ENCODE measurements at places on chromosomes 3 and 15.

- DNase-seq: no peak
Measured at GRCh38 chr3:130787422-130788068, 40.9 kb upstream of the PIK3R4 start.

GRCh38 chr3:42290966-42291714 is 25.2 kb upstream of the CCK start:
- DNase-seq: no peak

- DNase-seq: peak; percentile 47
Measured at GRCh38 chr3:153614563-153614962, 452.5 kb downstream of the RAP2B start.

- DNase-seq: no peak
Measured at GRCh38 chr3:25471081-25471768, 43.2 kb downstream of the RARB start.

DNA sequence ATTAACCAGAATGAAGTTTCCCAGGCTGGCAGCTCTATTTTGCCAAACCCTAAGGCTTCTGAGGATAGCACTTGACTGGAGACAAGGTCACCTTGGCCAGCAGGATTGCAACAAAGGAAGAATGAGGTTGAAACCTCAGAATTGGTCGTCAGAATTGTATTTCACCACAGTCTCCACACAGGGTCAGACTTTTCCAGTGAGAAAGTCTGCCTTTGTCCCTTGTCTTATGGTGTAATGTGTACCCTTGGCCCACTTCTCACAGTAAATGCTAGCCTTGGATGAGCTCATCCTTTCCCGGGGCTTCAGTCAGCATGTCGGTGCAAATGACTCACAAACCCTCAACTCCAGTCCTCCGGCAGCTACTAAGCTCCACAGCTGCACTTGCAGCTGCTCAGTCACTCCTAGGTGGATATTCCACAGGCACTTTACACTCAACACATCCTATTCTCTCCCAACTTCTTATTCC is 19.7 kb downstream of the SSR3 start:
- DNase-seq: peak; percentile 99

DNA sequence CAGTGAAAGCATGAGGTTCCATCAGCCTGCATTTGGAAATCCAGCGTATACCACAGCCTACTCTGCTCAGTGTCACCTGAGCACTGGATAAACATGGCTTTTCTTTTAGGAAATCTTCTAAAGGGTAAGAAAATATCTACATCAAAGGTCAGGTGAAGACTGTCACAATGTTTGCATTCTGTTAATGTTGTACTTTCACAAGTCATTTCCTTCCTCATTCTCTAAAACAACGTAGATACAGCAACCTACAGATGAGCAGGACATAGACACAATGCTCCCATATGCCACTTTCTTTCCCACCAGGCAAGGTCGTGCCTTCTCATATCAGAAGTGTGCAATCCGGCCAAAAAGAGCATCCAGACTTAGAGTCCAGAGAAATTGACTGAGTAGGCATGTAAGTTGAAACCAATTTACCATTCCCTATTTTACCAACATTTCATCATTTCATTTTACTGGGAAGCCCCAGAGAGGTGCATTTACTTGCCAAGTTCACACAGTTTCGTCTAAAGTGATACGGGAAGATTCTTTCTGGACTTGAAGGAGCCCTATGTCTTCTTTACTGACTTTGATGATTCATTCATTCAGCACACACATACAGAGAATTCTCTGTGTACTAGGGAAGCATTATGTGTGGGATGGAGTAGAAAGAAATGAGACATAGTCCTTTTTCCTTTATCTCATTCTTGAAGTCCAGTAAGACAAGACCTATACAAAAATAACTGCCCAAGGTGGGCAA is 30.6 kb upstream of the LPP start:
- DNase-seq: no peak

GRCh38 chr3:105956306-105956705 is 87.5 kb upstream of the CBLB start:
- no peak for DNase-seq

- DNase-seq: no peak
Measured at GRCh38 chr15:85950101-85950500, 129.6 kb upstream of the AGBL1 start.

GRCh38 chr15:39167164-39168058 is 413.5 kb upstream of the THBS1 start:
- DNase-seq: no peak

GRCh38 chr3:41129731-41130130 is 69.6 kb upstream of the CTNNB1 start:
- no peak for DNase-seq

DNA sequence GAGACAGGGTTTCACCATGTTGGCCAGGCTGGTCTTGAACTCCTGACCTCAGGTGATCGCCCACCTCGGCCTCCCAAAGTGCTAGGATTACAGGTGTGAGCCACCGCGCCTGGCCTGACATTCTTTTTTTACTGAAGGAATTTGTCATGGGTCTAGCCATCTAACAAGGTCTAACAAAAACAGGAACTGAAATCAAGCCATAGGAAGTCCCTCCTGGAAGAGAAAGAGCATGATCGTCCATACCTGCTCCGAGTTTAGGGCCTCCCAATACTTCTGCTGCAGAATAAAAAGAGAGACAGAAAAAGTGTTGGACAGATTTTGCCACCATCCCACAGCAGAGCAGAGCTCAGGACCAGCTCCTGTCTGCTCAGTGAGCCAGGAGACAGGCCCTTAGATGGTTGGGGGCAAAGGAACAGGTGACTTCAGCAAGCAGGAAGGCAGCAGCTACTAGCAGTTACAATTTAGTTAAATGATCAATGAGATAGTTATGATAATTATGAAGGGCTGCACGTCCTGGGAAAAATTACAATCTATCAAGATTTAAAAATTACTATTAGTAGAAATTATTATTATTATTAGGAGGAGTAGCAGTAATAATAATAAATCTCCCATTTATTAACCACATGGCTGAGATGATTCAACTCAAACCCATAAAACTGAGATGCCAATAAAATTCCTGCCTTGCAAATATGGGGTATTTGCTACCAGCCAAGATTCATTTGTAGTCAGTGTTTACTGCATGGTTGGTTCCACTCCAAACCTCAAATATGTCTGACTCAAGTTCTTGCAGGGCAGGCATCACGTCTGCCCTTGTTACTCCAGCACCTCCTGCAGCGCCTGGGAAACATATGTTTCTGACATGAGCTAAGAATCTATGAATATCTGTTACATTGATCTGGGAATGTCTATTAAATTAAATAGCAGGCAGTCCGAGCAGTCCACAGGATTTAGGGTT is 40.1 kb downstream of the TMEM44 start:
- peak; percentile 100 for DNase-seq

GRCh38 chr3:136078421-136079364 is 113.2 kb downstream of the PPP2R3A start:
- no peak for DNase-seq

DNA sequence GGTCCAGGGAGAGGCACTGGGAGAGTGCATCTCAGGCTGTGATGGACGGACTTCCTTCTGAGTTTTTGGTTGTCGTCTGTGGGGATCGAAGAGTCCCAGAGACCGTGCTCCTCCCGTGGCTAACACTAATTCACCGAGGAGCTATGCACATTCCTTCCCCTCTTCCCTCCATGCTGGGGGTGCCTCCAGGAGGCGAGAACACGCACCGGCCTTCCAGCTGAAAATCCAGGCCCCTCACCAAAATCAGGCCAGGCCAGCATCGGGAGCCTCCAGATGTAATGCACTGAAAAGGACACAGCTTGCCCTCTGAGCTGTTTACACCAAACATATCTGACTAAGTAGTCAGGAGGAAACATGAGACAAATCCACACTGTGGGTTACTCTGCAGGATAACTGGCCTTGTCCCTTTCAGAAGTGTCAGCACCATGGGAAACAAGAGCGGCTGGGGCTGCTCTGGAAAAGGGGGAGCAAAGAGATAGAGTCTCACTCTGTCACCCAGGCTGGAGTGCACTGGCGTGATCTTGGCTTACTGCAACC is 5.5 kb downstream of the RNU5B-1 start:
- DNase-seq: no peak

DNA sequence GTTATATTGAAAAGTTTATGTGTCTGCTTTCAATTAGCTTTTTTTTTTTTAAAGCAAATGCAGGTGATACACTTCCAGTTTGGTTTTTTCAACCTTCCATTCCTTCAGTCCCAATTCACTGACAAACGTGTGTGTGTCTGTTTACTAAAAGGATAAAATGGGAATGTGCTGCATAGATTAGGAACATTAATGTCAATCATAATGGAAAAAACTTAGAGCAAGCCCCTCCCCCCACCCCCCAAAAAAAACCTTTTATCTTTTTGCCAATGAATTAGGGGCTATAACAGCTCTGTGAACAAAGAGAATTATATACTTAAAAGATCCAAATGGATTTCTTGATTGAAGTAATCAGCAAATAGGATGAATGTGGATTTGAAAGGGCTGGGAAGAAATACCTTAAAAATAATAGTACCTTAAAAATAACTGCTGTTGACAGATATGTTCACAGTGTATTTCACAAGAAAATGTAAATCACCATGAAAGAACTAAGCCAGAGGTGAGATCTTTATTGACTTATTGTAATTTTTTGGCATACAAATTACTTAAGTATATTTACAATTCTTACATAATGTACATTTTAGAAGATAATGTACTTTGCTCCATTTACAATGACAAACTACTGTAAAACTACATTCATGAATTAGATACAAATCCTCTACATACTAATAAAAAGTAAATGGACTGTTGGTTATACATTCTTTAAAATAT is 3.5 kb upstream of the XXYLT1 start:
- no peak for DNase-seq

DNA sequence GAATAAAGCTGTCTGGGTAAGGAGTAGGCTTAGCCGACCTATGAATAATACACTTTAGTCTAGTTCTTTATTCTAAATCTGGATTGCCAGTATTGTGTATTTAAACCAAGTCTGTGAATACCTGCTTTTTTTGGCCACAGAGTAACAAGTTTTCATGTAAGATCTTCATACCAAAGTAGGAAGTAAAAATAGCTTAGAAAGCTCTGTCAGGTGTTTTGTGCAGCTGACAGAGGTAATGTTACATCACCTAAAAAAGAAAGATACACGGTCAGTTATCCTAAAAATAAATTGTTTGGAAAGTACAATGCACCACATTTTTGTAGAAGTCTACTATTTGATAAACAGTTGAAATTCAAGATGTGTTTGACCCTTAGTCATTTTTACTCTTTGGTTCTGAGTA is 16.5 kb downstream of the CALML4 start:
- no peak for DNase-seq

DNA sequence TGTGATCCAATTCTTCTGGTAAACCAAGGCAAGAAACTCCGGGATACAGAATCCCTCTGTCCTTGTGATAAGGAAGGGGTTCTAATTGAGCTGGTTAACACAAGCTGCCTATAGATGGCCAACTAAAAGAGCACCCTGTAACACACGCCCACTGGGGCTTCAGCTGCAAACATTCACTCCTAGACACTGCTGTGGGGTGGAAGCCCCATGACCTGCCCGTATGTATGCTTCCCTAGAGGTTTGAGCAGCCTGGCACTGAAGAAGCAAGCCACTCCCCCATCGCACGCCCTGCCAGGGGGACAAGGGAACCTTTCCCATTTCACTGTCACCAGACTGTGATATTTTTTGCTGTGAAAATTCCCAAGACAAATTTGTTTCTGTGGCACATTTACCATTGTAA is 516.9 kb upstream of the GOLIM4 start:
- DNase-seq: no peak

DNA sequence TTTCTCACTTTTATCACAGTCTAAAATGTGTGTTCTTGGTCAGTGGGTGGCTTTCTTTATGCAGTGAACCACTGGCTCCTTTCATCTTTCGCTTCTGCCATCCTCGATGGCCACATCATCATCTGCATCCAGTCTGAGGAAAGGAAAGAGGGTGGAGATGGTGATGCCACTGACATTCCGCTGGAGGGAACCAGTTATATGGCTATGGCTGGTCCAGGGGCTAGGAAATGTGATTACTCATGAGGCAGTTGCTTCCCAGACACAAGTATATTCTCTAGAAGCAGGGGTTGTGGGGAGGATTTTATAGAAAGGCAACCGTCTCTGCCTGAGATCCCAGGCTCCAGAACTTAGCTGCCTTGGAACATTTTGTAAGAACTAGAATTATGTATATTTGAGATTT is 246.7 kb upstream of the AZI2 start:
- DNase-seq: no peak

DNA sequence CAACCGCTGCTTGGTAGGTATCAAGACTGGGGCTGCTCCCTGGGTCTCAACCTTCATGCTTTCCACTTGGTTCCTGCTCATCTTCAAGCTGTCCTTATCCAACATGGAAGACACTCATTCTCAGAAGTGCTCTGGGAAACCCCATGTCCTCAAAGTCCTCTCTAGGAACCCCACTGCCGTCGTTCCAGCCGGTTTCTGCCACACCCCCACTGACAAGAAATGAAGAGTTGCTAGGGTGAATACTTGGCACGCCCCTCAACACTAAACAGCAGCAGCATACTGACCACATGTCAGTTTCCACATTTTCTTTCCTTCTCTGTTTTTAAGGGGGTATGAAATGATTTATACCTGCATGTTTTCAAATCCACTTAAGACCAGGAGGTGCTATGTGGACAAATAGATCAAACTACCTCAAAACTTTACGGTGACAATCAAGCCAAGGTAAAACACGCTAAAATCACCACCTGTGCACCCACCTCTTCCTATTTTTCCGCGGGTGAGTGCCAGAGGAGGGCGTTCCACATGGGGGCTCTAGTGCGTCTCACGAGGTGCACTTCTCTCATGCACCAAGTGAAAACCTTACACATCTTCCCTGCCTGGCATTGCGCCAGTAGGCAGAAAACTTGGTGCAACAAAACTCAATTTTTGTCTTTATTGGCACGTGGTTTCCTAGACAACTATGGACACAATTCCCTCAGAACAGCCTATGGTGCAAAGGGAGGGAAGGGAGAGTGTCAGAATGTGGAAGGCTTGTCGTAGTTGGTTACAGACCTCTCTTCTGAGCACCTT is 125.1 kb downstream of the TJP1 start:
- DNase-seq: no peak

DNA sequence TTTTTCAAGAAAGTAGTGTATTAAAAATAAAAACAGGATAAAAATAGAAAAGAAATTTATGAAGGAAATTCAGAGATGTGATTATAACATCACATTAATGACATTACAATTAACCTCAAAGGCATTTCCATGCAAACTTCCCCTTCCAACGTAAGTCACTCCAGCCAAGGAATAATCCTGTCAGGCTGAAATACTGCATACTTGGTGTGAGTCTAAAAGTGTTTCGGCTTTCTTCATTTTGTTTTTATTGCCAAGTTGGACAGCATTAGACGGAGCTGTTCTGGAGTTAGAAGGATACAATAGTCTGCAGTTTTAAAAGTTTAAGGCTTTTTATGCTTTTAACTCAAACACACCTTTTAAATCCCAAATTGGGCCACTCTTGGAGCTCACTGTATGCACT is 435.0 kb downstream of the MECOM start:
- DNase-seq: no peak

DNA sequence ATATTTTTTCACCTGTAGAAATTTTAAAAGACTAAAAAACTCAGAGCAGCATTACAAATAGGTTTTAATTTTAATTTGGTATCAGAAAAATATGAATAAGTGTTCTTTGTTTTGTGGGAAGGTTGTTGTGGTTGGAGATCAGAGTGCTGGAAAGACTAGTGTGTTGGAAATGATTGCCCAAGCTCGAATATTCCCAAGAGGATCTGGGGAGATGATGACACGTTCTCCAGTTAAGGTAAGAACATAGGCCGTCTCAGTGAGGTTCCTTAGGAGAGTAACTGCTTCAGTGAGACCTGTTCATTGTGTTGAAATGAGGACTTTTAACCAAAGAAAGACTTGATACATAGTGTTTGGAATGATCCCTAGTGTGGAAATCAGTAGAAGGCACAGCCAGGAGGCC is 44.8 kb downstream of the OPA1 start:
- DNase-seq: no peak

Measured in kidney epithelial cell (primary cell).